ENCODE measurements at places on chromosomes 6 and 20. TPM values are rescaled to one million over a fixed set of nuclear protein-coding genes. Genes with fewer than 3 reads are reported as not detected.

- no peak for DNase-seq
Observed at GRCh38 chr6:75209184-75209723, 3.4 kb upstream of the COL12A1 start.

GRCh38 chr20:61447952-61448351 lies 195.9 kb downstream of the CDH4 start:
- DNase-seq, result no peak

DNA sequence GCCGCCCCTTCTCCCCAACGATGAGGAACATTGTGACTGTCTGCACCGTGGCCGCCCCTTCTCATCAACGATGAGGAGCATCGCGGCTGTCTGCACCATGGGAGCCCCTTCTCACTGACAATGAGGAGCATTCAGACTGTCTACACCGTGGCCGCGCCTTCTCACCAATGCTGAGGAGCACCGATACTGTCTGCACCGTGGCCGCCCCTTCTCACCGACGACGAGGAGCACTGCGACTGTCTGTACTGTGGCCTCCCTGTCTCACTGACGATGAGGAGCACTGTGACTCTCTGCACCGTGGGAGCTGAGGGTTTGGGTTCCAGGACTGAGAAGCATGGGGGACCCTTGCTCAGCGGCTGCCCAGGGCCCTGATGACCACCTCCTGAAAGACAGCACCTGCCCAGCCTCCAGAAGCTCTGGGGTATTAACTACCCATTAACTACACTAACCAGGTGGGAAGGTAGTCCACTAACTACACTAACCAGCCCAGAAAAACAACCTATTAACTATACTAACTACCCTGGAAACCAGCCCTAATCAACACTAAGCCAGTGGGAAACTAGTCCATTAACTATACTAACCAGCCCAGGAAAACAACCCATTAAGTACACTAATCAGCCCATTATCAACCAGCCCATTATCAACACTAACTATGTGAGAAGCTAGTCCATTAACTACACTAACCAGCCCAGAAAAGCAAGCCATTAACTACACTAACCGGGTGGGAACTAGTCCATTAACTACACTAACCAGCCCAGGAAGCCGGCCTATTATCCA lies 116.9 kb downstream of the TAF4 start:
- DNase-seq, result peak; percentile 68

DNA sequence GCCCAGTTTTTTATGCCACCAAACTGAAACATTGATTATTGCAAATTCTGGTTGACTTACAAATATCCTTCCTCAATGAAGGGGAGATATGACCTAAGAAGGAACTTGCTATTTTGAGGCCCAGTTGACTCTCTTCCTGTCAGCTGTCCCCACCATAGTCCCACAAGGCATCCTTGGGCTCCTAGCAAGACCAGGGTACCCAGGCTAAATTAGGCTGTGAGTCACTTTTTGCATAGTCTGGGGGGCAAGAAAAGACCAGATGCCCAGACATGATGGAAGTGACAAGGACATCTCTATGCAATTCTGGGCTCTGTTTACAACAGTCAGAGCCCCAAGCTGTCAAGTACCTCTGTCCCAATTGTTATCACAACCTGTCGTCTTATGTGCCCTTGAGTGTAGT lies 31.8 kb upstream of the MAFB start:
- DNase-seq, result no peak

DNA sequence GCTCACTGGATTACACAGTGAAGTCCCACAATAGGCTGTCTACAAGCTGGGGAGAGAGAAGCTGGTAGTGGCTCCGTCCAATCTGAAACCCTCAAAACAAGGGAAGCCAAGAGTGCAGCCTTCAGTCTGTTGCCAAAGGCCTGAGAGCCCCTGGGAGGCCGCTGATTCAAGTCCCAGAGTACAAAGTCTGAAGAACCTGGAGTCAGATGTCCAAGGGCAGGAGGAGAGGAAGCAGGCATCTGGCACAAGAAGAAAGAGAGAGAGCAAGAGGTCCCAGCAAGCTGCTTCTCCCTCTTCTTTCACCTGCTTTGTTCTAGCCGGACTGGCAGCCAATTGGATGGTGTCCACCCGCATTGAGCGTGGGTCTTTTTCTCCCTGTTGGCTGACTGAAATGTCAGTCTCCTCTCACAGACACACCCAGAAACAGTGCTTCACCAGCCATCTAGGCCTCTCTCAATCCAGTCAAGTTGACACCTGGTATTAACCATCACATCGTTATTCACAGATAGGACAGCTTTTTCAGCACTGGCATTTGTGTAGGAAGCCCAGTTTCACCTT lies 51.2 kb downstream of the CRYBG1 start:
- DNase-seq, result no peak

GRCh38 chr6:4851035-4851434 lies 74.8 kb downstream of the CDYL start:
- no peak for DNase-seq

DNA sequence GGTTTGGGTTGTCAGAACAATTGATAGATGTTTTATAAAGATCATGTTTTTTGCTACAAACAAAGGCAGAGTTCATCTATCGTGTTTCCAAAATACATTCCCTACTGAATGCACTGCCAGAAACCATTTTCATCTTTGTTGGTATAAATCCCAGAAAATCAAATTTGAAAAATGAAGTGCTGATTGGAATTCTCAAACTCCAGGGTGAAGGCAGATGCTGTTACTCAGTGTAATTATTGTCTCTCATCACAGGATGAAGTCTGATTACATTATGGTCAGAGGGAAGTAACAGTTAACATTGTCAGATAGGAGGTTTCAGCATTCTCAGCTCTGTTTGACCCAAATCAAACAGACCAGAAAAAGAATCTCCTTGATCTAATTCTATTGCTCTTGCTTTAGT lies 198.4 kb upstream of the KCNK16 start:
- DNase-seq, result no peak

- no peak for DNase-seq
Observed at GRCh38 chr20:56860413-56860812, 231.3 kb downstream of the TFAP2C start.

GRCh38 chr20:10225439-10226060 lies 6.9 kb downstream of the SNAP25 start:
- no peak for DNase-seq

DNA sequence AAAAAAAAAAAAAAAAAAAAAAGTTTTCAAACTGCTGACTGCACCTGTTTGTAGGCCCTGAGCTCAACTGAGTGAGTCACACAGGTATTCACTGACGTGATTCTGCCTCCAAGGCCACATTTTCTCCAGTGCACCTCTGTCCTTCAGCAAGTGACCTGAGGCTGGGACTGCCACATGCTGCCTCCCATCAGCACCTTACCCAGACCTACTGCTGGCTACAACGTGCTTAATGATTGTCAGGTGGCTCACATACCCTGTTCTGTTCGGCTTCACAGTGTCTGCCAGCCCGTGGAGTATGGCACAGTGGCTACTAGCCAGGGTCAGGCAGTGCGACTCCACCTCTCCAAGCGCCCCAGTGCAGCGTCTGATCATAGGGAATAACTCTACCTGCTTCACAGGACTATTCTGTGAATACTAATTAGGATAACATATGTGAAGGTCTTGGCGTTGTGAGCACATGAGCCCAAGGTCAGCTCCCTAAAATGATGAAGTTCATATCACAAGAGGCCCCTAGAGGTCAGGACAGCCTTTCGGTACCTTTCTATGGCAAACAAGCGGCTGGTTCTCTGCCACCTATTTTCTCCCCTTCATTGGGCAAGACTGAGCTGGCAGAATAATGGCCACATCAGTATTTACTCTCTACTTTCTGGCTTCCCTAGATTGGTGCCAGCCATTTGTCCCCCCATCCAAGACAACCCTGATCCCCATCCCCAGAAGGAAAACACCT lies 28.1 kb downstream of the RIPOR3 start:
- no peak for DNase-seq

DNA sequence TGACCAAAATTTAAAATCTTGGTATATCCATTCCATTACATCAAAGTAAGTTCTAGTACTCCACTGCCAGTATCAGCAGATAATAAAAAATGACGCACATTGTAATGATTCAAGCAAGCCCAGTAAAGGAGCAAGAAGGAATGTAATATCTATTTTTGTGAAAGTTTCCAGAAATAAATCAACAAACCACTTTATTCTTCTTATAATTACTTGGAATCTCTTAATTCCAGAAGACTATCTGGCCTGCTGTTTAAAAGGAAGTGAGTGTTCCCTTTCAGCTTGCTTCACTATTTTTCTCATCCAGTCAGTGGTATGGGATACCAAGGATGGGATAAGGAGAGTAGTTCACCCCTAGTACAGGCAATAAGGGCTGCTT lies 42.2 kb upstream of the DSE start:
- no peak for DNase-seq

GRCh38 chr6:1059596-1059995 lies 252.3 kb upstream of the FOXQ1 start:
- DNase-seq, result no peak

DNA sequence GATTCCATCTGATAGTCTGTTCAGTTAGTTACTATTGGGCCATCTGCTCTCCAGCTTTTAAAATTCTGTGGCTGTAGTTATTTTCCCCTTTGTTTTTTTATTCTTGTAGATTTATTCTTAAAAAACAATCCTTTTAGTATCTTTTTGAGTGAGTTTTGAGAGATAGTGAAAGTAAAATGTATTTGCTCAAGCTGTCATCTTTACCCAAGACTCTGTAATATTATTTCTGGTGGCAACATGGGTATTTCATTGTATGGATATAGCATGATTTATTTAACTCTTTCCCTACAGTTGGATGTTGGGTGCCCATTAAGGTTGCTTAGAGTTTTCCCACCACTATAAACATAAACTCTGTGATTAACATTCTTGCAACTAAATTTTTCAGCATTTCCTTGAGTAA lies 24.6 kb downstream of the STK4 start:
- no peak for DNase-seq

- DNase-seq, result peak; percentile 73
Observed at GRCh38 chr20:4325548-4326187, 310.3 kb upstream of the RNF24 start.

DNA sequence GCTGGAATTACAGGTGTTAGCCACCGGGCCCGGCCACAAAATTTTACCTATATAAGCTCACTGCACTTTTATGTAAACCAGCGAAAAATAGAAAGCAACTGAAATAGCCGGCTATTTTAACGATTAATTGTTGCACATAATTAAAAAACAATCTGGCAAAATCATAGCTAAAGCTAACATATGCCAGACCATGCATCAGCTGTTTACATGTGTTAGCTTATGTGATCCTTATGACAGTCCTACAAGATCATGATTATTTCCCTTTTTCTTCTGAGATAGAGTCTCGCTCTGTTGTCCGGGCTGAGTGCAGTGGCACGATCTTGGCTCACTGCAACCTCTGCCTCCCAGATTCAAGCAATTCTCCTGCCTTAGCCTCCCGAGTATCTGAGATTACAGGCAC lies 157.0 kb downstream of the ZFP64 start:
- no peak for DNase-seq

DNA sequence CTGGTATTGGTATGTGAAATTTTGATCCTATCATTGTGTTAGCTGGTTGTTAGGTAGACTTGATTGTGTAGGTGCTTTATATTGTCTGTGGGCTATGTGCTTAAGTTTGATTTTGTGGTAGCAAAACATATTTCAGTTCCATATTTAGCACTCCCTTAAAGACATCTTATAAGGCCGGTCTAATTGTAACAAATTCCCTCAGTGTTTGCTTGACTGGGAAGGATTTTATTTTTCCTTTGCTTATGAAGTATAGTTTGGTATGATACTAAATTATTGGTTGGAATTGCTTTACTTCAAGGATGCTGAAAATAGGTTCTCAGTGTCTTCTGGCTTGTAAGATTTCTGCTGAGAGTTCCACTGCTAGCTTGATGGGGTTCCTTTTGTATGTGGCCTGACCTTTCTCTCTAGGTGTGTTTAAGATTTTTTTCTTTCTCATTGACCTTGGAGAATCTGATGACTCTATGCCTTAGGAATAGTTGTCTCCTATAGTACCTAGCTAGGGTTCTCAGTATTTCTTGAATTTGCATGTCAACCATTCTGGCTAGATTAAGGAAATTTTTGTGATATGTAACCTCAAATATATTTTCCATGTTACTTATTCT lies 20.1 kb downstream of the CENPW start:
- no peak for DNase-seq

Gene CASS4
- total RNA-seq, result not detected

Gene DEFB124
- not detected for total RNA-seq

Gene LSM14B
- 67.8 TPM for total RNA-seq

Gene DPPA5
- total RNA-seq, result not detected

Gene PNPLA1
- total RNA-seq, result not detected

Gene HSPA12B
- total RNA-seq, result not detected

Gene MMP24
- 0.63 TPM for total RNA-seq

Gene IRAK1BP1
- 2.9 TPM for total RNA-seq

Gene OR12D1
- total RNA-seq, result not detected

Gene VWA7
- total RNA-seq, result 0.94 TPM

All from osteocyte (in vitro differentiated cells).